ENCODE measurements at places on chromosomes 4 and X.

DNA sequence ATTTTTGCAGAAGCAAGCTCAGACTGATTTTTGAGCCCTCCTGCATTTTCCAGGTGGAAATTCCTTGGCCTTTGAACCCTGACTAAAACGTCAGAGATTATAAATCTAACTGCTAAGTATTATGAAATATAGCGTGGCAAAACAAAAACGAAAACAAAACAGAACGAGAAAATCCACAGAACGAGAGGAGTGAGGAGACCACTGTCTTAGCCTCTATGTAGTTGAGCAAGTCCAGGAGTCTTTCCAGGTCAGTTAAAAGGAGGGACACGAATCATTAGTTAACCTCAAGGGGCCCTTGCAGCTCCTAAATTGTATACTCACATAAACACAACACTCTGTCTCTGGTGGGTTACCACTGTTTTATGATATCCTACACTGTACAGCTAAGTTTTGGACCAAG, 80.2 kb downstream of the SYNPO2 start:
- DNase-seq, result no peak

- DNase-seq, result no peak
Observed at GRCh38 chr4:163590619-163591264, 96.3 kb downstream of the TMA16 start.

- DNase-seq, result no peak
Observed at GRCh38 chr4:165592386-165592785, 213.6 kb downstream of the CPE start.

DNA sequence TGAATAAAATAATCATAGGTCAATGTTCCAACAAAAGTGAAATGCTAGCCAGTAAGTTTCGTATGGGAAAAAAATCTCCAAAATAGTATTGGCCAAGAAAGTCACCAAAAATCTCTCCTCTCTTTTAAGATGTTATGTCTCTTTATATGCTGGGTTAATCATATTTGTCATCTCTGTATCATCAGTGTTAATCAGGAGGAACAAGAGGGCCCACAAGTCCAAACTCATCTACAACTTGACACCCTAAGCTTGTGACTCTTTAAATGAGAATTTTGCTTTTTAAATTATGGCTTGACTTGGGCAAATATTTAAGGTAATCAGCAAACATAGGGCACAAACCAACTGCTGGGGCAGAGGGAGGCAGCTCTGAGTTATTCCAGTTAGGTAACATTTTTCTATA, 75.5 kb downstream of the AMMECR1 start:
- no peak for DNase-seq

DNA sequence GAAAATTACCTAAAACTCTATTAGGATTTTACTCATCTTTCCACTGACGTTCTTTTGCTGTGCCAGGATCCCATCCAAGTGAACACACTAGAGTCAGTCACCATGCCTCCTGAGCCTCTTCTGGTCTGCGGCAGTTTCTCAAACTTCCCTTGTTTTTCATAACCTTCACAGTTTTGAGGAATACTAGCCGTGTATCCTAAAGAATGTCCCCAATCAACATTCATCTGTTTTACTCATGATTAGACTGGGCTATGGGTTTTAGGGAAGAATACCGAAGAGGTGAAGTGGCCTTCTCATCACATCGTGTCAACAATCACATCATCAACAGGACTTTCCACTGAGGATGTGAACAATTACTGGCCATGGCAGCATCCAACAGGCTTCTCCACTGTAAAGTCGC, 4.8 kb downstream of the LRP2BP start:
- no peak for DNase-seq

GRCh38 chrX:121886557-121886956, 839.1 kb downstream of the GLUD2 start:
- DNase-seq, result no peak

GRCh38 chrX:133794126-133794525, 191.3 kb downstream of the GPC3 start:
- DNase-seq, result no peak

Measured in thymus (tissue), 14 donors.